LNCaP clone FGC (cell line): ENCODE measurements at places on chromosomes 4 and X.

- DNase-seq, result no peak
Measured at GRCh38 chrX:112784692-112785091, 55.9 kb downstream of the AMOT start.

GRCh38 chr4:175109933-175110332 lies 191.8 kb downstream of the ADAM29 start:
- DNase-seq, result no peak

- DNase-seq, result no peak
Measured at GRCh38 chrX:124035657-124036056, 74.2 kb downstream of the STAG2 start.

GRCh38 chrX:47366041-47366722 lies 4.2 kb upstream of the ZNF157 start:
- no peak for DNase-seq

GRCh38 chrX:111914398-111915090 lies 38.6 kb downstream of the TRPC5OS start:
- peak; percentile 91 for DNase-seq

- DNase-seq, result peak; percentile 84
Measured at GRCh38 chrX:39736216-39737211, 361.2 kb downstream of the BCOR start.

DNA sequence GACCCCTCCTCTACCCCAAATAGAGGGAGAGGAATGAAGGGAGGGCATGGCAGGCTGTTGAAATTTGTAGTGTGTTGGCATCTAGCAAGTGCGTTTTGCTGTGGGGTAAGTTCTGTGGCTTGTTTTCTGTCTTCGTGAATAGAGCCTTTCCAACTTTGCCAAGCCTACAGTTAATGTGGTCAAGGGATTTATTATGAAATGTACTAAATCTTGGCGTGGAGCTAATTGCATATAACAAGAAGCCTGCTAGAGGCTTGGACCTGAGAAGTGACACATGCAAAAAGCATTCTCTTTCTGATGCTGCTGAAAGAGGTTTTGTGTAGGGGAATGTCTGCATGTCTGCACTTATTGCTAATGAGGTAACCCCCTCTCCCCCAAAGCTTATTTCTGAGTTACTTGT lies 132.2 kb downstream of the BMPR1B start:
- no peak for DNase-seq

GRCh38 chrX:129093706-129094105 lies 429.6 kb downstream of the SMARCA1 start:
- no peak for DNase-seq

GRCh38 chrX:40671126-40671525 lies 23.8 kb upstream of the CXorf38 start:
- DNase-seq, result no peak

- no peak for DNase-seq
Measured at GRCh38 chrX:120120223-120120622, 4.5 kb upstream of the RHOXF1 start.

- peak; percentile 13 for DNase-seq
Measured at GRCh38 chrX:38563030-38563429, 1.7 kb downstream of the TSPAN7 start.

GRCh38 chr4:80266253-80266901 lies at the start of gene FGF5:
Gene FGF5 (plus strand): TSS chr4:80266664. CDS start chr4:80266825, 161 bp downstream.
- DNase-seq, result no peak

DNA sequence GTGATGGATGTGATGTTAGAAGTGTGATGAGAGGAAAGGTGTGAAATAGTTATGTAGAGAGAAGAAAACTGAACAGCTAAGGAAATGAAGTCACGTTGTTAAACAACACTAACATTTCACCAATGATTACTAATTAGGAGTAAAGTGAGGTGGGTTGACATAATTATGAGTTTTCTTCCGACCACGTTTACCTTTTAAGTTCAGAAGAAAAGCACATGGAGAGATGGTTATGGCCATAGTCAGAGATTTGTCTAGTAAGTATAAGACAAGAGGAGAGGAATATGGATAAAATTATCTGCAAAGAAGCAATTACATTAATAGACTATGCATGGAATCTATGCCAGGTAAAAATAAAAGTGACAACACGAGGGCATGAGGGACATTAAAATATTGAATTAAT lies 551.3 kb upstream of the TECRL start:
- no peak for DNase-seq

DNA sequence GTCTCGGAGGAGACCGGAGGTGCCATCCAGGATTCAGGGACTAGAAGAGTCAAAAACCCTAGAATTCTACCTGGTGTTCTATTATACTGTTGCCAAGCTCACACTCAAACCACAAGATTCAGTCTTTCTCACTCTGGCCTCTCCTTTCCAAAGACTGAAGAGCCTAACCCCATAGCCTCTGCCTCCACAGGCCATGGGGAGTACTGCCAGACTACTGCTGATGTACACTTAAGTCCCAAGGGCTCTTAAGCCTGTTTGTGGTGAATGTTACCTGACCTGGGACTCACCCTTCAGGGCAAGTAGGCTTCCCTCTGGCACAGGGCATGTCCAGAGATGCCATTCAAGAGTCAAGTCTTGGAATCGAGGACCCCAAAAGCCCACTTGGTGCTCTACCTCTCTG lies 58.9 kb upstream of the IRS4 start:
- DNase-seq, result no peak
